Muscle of arm (tissue), 14 donors: ENCODE measurements at places on chromosomes 1 and 21. TPM values are rescaled to one million over a fixed set of nuclear protein-coding genes. Genes with fewer than 3 reads are reported as not detected.

The CCDC17 gene
- 2.2 TPM for polyA plus RNA-seq

GRCh38 chr1:23591460-23592208 lies 32.3 kb upstream of the ID3 start:
- no peak for DNase-seq

DNA sequence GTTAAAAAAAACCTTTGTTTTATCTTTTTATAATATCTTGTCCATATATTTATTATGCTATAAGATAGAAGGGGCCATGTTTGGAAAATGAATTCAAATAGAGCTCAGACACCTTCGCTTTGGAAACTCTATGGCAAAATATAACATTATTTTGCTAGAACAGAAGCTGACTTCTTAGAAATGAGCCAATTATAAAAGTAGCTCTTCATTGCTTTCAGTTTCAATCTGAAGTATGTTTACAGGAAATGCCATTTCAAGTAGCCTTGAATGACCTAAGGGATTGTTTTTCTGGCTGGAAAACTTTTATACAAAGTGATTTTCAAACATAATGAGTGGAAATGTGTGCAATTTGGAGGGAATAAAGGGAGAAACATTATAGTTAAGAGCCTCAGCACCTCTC lies 37.8 kb upstream of the GBP5 start:
- no peak for DNase-seq

- DNase-seq: no peak
These were observed 37.6 kb downstream of the CRYAA start for GRCh38 chr21:43206231-43207042.

The GJA4 gene
- 27.2 TPM for polyA plus RNA-seq

The SLC9C2 gene
- not detected for polyA plus RNA-seq

GRCh38 chr21:43927591-43928221 lies 62.7 kb downstream of the AGPAT3 start:
- DNase-seq: no peak

DNA sequence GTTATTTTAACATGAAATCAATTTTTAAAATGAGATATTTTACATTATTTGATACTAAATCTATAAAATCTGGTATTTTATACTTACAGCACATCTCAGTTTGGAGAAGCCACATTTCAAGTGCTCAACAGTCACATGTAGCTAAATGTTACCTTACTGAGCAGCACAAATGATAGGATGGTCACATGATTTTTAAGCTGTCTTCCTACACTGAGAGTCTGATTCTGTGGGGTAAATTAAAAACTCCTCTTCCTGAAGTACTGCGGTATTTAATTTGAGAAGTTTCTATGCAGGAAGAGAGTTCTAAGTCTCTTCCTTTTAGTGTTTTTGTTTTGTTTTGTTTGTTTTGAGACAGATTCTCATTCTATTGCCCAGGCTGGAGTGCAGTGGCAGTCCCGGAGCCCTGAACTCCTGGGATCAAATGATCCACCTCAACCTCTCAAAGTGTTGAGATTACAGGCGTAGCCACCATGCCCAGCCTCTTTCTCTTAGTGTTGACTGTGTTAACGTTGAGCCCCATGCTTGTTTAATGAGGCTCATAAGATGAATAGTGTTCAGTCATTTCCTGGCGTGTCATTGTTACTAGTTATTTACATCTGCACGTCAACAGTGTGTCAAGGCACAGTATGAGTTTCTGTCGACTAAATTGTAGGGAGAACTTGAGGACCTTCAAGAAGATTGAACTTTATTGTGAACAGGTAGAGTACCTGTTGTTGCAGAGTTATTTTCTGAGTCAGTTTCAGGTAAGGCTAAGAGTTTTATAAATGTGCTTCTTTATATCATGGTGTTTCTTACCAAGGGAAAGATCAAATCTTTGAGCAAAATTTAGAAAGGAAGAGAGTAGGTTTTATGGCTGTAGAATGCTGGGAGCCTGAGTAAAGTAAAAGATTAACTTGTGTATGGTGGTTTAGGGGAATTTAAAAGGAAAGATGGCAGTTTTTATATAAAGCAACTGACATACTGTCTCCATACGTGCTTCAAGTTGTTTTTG lies 3.3 kb downstream of the CNST start:
- no peak for DNase-seq

The NTNG1 gene
- polyA plus RNA-seq: 13.7 TPM

The IGSF9 gene
- polyA plus RNA-seq: 0.42 TPM

DNA sequence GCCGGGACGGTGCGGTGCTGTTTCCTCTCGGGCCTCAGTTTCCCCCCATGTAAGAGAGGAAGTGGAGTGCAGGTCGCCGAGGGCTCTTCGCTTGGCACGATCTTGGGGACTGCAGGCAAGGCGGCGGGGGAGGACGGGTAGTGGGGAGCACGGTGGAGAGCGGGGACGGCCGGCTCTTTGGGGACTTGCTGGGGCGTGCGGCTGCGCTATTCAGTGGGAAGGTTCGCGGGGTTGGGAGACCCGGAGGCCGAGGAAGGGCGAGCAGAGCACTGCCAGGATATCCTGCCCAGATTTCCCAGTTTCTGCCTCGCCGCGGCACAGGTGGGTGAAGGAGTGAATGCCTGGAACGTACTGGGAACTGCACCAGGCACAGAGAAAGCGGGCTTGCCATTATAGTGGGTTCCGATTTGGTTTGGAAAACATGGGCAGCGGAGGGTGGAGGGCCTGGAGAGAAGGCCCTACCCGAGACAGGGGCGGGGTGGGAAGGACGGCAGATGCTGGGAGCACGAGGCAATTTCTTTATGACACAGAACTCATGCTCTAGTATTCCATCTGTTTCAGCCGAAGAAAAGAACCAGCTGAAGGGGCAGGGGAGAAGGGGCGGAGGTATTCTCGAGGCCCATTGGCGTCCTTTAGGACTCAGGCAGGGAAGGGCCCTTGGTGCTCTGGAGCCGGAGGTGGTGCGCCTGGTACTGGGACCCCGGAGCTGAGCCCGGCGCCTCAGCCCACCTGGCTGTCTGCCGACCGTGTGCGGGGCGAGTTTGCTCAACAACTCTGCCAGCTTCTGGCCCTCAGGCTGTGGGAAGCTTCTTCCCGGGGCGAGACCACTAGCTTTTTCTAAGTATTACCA lies 960 bp downstream of the PCSK9 start:
- no peak for DNase-seq

The TNFRSF9 gene
- polyA plus RNA-seq: not detected

DNA sequence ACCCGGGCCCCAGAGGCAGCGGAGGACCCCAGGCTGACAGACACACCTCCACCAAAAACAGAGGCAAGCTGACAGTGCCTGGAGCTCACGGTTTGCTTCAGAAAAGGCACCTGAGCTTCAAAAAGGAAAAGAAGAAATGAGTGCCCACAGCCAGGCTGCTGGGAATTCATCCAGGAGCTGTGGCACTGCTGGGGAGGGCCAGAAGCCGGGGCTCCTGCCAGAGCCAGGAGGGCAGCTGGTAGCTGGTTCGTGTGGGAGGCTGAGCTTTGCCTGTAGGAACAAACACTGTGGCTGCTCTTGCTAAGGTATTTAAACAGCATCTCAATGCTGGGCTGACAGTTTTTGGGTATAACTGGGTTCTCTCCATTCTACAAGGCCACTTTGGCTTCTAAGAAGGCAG lies 19.5 kb downstream of the KCNJ6 start:
- DNase-seq: no peak

GRCh38 chr1:53447413-53447812 lies 11.8 kb upstream of the DMRTB1 start:
- DNase-seq: no peak

DNA sequence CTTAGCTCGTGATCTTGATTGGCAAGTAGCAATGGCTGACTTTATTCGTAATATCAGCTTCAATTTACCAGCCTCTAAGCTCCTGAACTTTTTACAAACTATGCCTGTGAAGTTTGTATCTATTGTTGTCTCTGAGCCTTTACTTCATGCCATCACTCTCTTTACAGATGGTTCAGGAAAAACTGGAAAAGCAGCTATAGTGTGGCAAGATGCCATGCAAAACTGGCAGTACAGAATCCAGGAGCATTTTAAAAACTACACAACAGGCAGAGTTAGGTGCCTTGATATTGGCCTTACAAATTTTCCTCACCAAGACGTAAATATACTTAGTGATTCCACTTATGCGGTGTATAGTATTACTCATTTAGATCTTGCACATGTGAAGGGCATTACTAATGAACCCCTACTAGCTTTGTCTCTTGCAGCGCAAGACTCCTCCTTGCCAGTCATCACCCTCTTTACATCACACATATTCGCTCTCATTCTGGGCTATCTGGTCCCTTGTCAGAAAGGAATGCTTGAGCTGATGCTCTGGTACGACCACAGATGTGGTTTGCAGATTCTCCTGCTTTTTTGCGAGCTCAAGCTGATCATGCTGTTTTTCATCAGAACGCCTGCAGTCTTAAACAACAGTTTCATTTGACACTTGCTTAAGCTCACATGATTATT lies 36.3 kb downstream of the CLCA1 start:
- DNase-seq: no peak

The KRTAP8-1 gene
- not detected for polyA plus RNA-seq

The KCNJ15 gene
- 1.2 TPM for polyA plus RNA-seq

- DNase-seq: no peak
These were observed 309.2 kb downstream of the HLX start for GRCh38 chr1:221188458-221188857.

DNA sequence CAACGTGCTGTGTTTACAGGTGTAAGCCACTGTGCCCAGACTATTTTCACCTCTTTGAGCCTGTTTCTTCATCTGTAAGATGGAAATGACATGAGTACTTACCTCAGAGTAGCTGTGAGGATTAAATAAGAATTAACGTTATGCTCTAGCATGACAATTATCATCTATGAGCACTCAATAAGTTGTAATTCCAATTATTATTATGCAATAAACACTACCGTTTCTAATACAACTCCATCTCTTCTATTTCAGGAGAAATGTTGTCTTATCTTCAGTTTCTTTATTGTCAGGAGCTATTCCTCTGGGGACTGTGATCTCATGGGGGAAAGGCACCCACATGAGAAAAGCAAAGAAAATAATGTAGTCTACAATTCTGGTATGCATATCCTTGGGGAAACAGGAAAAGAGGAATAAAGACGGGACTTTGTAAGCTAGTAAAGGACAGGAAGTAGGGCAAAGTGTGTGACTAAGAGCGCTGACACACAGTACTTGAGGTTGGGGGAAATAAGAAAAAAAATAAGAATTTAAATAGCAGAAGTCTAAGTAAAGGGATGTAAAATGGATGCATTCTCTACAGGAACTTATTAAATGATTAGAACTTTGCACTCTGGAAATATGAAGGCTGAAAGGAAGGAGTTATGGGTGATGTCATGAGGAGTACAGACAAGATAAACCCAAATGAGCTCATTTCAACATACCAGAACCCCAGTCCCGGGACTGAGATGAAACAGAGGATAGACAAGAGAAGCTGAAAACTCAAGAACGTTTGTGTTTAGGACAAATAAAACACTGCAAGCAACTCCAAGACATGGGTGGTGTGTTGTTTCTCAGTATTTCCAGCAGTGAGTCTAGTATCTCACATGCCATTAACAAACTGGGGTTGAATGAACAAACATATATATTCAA lies 9.8 kb downstream of the PHC2 start:
- DNase-seq: no peak

GRCh38 chr1:166031932-166032571 lies 134.7 kb downstream of the FAM78B start:
- DNase-seq: no peak

DNA sequence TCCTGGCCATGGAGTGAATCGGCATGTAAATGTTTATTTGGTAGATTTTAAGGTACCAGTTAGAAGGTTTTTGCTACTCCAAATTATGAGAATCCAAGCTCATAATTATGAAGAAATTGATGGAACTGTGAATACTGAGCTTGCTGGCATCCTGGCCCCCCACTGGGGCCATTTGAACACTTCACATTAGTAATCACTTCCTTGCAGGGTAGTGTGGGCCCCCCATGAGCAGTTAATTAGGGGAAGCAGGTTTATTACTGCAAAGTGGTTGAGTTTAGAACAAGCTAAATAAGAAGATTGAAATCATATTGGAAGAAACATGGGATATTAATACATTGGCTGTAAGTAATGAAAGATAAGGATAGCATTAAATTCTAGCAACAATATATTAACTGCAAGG lies 86.7 kb downstream of the S1PR1 start:
- no peak for DNase-seq

The TAL1 gene
- 3.0 TPM for polyA plus RNA-seq

The PLD5 gene
- 1.4 TPM for polyA plus RNA-seq

DNA sequence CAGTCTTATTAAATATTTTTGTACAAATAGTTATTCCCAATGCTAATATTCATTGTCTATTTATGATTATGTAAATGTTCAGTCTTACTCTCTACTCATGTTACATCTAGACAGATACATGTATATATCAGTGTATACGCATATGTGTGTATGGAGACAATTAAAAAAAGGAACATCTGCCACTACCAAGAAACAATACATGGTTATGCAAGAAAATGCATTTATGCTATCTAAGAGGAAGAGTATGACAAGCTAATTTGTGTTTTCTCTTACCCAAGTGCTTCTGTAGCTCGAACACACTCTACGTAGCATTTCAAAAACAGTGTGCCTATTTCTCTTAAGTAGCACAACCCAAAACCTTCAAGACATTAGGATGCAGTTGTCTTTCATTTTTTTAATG lies 6.1 kb upstream of the RLF start:
- DNase-seq: no peak

GRCh38 chr1:218959784-218960183 lies 213.9 kb upstream of the LYPLAL1 start:
- no peak for DNase-seq

The PFKFB2 gene
- 8.6 TPM for polyA plus RNA-seq

GRCh38 chr1:235781807-235782206 lies 84.9 kb downstream of the LYST start:
- DNase-seq: no peak

DNA sequence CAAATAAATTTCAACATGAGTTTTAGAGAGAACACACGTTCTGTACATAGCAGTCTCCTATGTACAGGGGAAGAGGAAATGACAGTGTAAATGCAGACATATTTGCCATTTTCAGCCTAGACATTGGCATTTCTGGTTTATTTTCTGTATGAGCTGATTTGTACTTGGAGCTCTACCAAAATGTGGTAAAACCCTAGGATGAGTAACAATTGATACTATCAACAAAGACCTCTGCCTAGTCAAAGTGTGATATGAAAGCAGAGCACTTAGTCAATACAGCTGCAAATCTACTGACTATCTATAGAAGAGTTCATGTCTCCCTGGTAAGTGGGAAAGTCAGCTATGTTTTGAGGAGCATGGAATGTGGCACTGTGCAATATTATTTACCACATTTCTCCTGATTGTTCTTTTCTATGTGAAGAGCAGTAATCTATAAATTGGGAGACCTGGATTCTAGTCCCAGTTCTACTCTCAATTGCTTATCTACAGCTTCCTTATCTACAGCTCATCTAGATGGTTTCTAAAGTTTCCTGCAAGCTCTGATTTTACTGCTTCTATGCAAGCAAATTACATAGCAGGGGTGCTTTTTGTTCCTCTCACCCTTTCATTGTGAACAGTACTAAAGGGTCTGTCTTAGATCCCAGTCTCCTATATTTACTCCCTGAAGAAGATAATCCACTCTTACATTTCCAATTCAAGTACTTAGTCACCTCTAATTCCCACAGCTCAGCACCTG lies 334.2 kb downstream of the NTNG1 start:
- no peak for DNase-seq

The CFHR3 gene
- 1.0 TPM for polyA plus RNA-seq

- DNase-seq: no peak
These were observed 37.6 kb downstream of the MATN1 start for GRCh38 chr1:30685796-30686165.
